ENCODE measurements at places on chromosomes 2 and 18.

DNA sequence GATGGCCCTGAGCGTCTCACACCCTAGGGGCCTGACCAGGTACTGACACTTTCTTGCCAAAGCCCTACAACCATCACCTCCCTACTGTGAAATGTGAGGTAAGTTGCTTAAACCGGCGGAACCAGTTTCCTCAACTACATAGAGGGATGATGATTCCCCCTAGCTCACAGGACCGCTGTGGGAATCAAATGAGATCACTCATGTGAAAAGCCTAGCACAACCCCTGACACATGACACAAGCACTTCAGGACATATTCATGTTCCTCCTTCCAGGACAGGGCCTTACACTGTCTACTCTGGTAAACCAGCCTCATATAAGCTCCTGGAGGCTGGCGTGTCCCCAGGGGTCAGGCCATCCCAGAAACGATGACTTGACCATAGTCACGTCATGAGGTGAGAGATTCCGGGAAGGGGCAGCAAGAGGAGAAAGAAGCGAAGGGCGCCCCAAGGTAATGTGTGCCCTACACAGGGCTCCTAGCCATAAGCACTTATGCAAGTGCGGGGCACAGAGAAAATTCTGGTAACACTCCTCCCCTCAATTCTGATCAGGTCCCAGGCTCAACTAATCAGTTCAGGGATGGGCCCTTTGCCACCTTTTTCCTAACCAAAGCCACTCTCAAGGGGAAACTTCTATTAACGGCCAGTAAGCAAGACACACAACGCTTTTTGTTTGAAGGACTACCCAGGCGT, 49.5 kb downstream of the C2orf42 start:
- DNase-seq, result peak; percentile 52

- DNase-seq, result no peak
These were observed 4.7 kb upstream of the DNAJB2 start for GRCh38 chr2:219274361-219274921.

DNA sequence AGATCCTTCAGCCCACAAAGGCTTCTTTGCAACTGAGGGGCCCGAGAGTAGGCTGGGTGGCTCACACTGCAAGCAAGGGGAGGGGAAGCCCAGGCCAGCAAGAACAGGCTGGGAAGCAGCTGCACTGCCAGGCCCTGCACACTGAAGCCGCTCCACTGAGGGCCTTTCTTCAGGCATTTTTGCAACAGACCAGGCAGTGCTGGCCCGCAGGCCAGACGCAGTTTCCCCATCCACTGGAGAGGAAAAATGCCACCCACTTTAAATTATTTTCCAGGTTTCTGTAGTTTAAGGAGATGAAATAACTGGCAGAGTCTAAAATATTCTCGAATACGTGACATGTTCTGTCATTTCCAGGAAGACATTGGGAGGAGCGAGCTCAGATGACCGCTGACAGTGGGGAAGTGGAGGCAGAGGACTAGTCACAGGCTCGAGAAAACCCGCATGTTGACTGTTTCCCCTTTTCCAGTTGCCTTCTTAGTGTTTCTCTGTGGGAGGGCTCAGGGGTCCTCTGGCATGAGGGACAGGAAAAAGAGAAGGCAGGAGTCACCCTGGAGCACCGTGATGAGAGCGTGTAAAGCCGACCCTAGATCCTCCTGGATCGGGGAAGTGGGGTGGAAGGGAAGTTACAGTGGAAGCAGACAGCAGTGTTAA, 53.3 kb upstream of the B3GNT7 start:
- no peak for DNase-seq

GRCh38 chr2:54675738-54676137, 47.7 kb upstream of the EML6 start:
- no peak for DNase-seq

- DNase-seq, result no peak
These were observed 190.7 kb upstream of the CXCR4 start for GRCh38 chr2:136308611-136309010.

DNA sequence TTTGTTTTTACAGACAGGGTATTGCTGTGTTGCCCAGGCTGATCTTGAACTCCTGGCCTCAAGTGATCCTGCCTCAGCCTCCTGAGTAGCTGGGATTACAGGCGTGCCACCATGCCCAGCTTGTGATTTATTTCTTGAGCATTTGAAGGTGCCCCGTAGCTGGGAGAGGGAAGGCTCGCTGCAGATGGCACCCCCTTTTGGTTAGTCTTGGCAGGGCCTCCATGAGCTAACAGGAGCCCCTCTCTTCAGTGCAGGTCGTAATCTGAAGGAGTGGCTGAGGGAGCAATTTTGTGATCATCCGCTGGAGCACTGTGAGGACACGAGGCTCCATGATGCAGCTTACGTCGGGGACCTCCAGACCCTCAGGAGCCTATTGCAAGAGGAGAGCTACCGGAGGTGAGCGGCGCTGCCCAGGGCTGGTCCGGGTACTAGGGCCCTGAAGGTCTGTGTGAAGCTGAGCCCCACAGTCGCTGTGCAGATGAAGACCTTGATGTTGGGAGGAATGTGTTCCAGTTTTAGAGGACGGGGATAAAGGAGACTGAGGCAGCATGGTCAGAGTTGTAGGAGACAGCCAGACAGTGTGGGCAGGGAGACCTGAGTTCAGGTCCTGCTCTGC, 6.7 kb downstream of the ASB1 start:
- DNase-seq, result no peak

- no peak for DNase-seq
These were observed 76.9 kb upstream of the ASB18 start for GRCh38 chr2:236341067-236341466.

- DNase-seq, result no peak
These were observed 99.0 kb upstream of the RNF152 start for GRCh38 chr18:61991836-61992235.

GRCh38 chr18:49304751-49305150, 155.7 kb downstream of the DYM start:
- no peak for DNase-seq

DNA sequence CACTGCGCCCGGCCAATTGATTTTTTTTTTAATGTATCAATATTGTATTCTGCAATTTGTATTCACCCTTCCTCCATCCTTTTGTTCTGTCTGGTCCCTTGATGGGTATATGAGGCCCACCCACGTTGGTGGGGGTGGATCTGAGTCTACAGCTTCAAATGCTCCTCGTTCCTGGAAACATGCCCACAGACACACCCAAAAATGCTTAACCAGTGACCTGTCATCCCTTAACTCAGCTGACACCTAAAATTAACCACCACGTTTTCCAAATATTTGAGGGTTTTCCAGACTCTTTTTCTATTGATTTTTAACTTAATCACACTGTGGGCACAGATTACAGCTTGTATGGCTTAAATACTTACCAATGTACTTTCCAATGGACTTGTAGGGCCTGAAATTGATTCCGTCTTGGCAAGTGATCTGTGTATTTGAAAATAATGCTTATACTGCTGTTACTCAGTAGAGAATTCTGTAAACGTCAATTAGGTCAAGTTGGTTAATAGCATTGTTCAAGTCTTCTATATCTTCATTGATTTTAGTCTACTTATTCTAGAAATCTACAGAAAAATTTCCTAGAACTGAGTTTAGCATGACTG, 34.4 kb upstream of the CYP27C1 start:
- DNase-seq, result no peak

- DNase-seq, result no peak
These were observed 44.3 kb downstream of the C1QL2 start for GRCh38 chr2:119114266-119114665.

GRCh38 chr18:48670751-48671560, 132.1 kb downstream of the CTIF start:
- no peak for DNase-seq

DNA sequence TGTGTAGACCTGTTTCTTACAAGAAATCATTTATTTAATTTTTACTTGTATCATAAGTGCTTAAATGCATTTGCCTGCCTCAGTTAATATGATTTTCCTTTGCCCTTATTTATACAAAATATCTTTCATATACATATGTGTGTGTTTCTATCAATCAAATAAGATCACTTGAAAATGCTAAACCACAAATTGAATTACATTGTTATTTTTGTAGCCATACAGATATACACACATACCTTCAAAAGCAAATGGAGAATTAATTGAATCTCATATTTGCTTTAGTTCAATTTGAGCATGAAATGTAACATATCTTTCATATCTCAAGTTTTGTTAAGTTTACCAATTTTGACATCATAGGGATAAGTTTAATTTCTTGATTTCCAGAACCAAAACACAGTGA, 755.8 kb upstream of the PIK3C3 start:
- DNase-seq, result no peak

DNA sequence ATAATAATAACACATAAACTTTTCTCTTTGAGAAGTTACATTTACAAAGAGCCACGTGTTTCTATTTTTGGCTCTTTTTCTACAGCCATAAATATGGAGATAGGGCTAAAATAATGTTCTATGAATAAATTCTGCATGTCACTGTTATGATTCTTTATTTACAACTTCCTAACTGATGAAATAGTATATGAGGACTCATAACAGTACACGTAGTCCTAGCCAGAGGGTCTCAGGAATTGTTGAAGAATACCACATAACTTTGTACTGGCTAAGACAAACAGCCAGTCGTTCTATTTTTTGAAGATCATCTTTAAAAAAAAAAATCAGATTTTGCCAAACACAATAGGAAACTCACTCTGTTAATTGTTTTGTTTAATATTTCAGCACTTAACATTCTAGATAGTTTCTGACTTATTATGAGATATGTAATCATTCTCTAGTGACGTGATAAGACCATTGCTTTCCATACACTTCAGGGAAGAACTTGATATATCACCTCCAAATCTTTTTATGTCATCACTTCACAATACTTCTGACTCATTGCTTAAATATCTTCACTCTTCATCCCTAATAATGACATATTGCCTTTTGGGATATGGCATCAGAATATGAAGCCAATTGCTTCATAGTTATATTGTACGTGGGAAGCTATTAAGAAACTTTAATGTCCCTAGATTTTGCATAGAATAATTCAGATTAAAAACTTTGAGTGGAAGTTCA, 256.1 kb downstream of the XIRP2 start:
- DNase-seq, result no peak

DNA sequence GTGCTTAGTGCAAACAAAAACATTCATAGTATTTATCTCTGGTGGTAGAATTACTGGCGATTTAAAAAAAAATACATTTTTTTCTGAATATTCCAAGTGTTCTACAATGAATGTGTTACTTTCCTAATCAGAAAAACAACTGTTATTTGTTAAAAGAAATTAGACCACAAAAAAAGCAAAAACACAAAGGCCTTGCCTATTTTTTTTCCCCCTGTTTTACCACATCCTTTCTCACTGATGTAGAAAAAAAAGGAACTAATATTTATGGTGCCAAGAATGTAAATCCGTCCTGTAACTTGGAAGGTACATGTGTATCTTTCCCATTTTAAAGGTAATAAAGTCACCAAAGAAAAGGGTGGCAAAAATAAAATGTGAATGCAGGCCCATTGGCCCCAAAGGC, 28.4 kb upstream of the MGAT4A start:
- DNase-seq, result no peak

- DNase-seq, result no peak
These were observed 148.9 kb downstream of the ATP9B start for GRCh38 chr18:79217979-79218604.

DNA sequence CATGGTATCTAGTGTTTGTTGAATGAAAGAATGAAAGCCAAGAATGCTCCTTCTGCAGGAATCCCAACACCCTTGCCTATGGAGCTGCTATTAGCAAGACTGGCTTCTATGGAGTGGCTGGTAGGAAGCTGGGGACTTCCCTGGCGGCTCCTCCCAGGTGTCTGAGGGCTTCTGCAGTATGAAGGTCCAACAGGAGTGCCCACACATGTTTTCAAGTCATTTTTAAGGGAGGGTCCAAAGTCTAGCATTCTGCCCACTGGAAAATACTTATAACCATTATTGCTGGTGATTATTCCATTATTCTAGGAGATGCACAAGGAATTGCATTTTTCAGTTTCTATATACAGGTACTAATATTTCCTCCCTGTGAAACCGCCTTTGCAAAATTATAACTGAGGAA, 21.9 kb upstream of the NPC1 start:
- DNase-seq, result no peak

- no peak for DNase-seq
These were observed 22.6 kb upstream of the CYP1B1 start for GRCh38 chr2:38098421-38099098.

GRCh38 chr18:62442391-62442790, 80.4 kb upstream of the ZCCHC2 start:
- no peak for DNase-seq
